ENCODE measurements at places on chromosomes 7 and 10.

DNA sequence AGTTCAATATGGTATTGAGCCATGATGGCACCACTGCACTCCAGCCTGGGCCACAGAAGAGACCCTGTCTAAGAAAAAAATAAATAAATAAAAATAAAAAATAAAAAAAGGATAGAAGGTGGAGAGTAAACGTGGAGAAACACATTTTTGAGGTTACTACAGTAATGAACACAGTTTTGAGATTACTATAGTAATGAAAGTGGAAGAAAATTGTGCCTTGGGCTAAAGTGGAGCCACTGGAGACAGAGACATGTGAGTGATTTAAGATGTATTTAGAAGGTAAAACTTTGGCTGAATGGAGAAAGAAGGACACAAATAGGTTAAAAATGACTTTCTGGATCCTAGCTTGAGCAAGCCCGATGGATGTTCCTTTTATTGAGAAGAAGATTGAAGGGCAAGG, 76.8 kb downstream of the HGF start:
- no peak for DNase-seq

- DNase-seq = peak; percentile 97
Observed at GRCh38 chr10:91340613-91341362, 69.4 kb upstream of the HECTD2 start.

- peak; percentile 8 for DNase-seq
Observed at GRCh38 chr7:12570168-12570533, 369 bp upstream of the SCIN start.

GRCh38 chr10:78044699-78045098, 11.0 kb downstream of the RPS24 start:
- DNase-seq = no peak

DNA sequence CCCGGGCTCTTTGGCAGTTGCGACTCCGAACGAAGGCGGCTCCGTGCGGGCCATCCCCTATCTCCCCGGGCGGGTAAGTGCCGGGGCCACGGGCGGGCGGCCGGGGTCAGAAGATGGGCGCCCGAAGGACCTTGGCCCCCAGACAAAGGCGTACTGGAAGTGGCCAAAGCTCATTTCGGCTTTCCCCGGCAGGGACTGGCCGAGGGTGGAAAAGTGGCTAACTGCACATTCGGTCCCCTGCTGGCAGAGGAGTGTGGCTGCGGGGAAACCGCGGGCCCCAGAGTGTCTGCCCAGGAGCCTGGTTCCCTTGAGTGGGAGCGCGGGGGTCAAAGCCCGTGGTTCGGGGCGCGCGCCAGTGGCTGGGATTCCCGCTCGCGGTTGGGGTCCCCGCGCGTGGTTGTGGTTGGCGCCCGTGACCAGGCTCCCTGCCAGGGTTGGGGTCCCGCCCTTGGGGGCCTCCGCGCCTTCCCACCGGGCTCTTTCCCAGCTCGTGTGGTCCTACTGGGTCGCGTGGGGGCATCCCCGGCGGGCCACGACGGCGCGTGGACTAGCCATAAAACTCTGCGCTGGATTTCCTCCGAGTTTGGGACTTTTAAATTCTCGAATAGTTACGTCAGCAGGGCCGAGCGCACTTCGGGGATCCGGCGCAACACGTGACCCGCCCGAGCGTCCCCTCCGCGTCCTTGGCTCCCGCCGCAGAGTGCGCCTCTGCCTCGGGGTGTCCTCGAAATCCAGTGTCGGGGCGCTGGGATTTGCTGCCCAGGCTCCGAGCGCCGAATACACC, 124.4 kb downstream of the TACC2 start:
- peak; percentile 68 for DNase-seq

GRCh38 chr10:43196131-43196980, 58.1 kb downstream of the CSGALNACT2 start:
- DNase-seq = no peak

All from fibroblast of mammary gland (primary cell).